ENCODE measurements at places on chromosomes 6 and 20. TPM values are rescaled to one million over a fixed set of nuclear protein-coding genes. Genes with fewer than 3 reads are reported as not detected.

Gene HAO1
- not detected for total RNA-seq

Gene SPATA25
- total RNA-seq: 1.4 TPM

Gene L3MBTL1
- total RNA-seq: 5.6 TPM

Gene MCHR2
- not detected for total RNA-seq

Gene CD109
- total RNA-seq: 5.0 TPM

Gene BTN2A1
- total RNA-seq: 23.6 TPM

Gene TUBE1
- 16.5 TPM for total RNA-seq

Gene COL19A1
- total RNA-seq: not detected

Gene DUSP15
- not detected for total RNA-seq

Gene RNF217
- 0.52 TPM for total RNA-seq

Gene C6orf52
- 2.3 TPM for total RNA-seq

Gene SLC22A7
- not detected for total RNA-seq

Gene NTSR1
- 0.13 TPM for total RNA-seq

GRCh38 chr6:161226009-161226964, 47.6 kb downstream of the AGPAT4 start:
- peak overlapping the region; percentile 91 for H3K27ac ChIP-seq
- DNase-seq: peak; percentile 45
- H3K4me1 ChIP-seq: peaks cover 47% of the 10 kb centered on the region
- no peaks in the 10 kb centered on the region for H3K27me3 ChIP-seq

- no peaks in the 10 kb centered on the region for H3K36me3 ChIP-seq
- H3K4me1 ChIP-seq: no peaks in the 10 kb centered on the region
- H3K27me3 ChIP-seq: no peaks in the 10 kb centered on the region
- no peak overlapping the region for H3K4me3 ChIP-seq
These were observed 966.6 kb upstream of the SLC35B3 start for GRCh38 chr6:9401960-9402359.

DNA sequence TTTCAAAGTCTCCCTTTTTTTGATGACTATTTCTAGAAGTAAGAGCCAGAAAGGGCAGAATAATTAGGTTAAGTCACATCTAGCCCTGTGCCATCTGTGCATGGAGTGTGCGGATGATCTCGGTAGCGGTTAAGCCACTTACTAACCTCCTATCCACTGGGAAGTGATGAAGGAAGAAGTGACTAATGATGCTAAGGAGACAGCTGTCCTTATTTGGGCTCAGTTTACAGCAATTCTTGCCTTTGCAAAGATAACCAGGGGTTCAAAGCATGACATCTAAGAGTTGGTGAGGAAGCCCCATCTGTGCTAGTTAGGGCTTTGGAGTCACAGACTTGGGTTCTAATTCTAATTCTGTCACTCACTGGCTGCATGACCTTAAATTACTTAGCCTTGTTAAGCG, 62.4 kb upstream of the RREB1 start:
- no peak for DNase-seq
- no peaks in the 10 kb centered on the region for H3K36me3 ChIP-seq
- H3K27me3 ChIP-seq: peaks cover 15% of the 10 kb centered on the region
- H3K4me1 ChIP-seq: peaks cover 21% of the 10 kb centered on the region

DNA sequence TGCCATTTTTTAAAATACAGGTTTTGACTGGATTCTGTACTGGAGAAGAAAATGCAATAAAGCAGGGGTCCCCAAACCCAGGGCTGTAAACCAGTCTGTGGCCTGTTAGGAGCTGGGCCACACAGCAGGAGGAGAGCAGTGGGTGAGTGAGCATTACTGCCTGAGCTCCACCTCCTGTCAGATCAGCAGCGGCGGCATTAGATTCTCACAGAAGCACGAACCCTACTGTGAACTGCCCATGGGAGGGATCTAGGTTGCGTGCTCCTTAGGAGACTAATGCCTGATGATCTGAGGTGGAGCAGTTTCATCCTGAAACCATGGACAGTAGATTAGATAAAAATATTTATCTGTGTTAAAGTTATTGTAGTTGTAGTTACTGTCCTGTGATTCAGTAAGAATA, 21.1 kb upstream of the FBXO9 start:
- peaks cover 11% of the 10 kb centered on the region for H3K36me3 ChIP-seq
- H3K4me3 ChIP-seq: no peak overlapping the region
- no peaks in the 10 kb centered on the region for H3K27me3 ChIP-seq
- DNase-seq: no peak
- H3K4me1 ChIP-seq: peaks cover 16% of the 10 kb centered on the region
- no peak overlapping the region for H3K27ac ChIP-seq

DNA sequence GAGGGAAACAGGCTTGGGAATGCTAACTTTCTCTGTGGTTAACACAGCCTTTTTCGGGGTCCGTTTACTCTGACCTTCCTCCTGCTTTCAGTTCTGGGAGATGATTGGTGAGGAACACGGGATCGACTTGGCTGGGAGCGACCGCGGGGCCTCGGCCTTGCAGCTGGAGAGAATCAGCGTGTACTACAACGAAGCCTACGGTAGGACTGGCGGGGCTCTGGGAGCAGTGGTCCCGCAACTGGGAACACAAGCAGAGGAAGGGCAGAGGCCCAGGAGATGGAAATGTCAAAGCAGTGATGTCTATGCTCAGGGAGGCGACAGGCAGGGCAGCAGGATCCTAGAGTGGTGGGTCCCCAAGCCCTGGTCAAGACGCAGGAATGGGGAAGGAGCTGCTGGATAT, 3.5 kb downstream of the TUBB1 start:
- no peak overlapping the region for H3K4me3 ChIP-seq
- no peak for DNase-seq
- peaks cover 48% of the 10 kb centered on the region for H3K36me3 ChIP-seq
- H3K4me1 ChIP-seq: peaks cover 16% of the 10 kb centered on the region

DNA sequence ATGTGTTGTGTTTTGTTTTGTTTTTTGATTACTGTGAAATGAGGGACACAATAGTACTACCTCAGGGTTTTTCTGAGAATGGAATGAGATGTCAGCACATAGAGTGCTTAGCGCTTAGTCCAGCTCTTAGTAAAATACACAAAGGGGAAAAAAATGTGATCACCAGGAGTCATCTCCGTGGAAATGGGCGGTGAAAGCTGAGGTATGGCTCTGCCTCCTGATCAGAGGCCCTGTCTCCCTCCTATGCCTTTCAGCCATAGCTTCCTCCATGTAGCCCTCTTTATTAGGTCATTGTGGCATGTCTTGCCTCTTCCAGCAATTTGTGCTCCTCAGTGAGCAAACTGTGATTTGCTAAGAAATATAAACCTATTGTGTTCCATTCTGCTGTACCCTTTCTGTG, 13.0 kb downstream of the PSMF1 start:
- DNase-seq: no peak
- H3K27me3 ChIP-seq: no peaks in the 10 kb centered on the region
- no peak overlapping the region for H3K4me3 ChIP-seq
- H3K4me1 ChIP-seq: peaks cover 23% of the 10 kb centered on the region
- H3K36me3 ChIP-seq: peaks cover 88% of the 10 kb centered on the region

- no peaks in the 10 kb centered on the region for H3K36me3 ChIP-seq
- DNase-seq: no peak
- H3K27ac ChIP-seq: no peak overlapping the region
- H3K27me3 ChIP-seq: no peaks in the 10 kb centered on the region
- H3K4me1 ChIP-seq: no peaks in the 10 kb centered on the region
- no peak overlapping the region for H3K4me3 ChIP-seq
These were observed 204.9 kb upstream of the ID4 start for GRCh38 chr6:19632230-19632629.

- H3K36me3 ChIP-seq: no peaks in the 10 kb centered on the region
- no peaks in the 10 kb centered on the region for H3K4me1 ChIP-seq
- H3K27ac ChIP-seq: no peak overlapping the region
These were observed 65.5 kb downstream of the PTPRT start for GRCh38 chr20:43124241-43124640.

DNA sequence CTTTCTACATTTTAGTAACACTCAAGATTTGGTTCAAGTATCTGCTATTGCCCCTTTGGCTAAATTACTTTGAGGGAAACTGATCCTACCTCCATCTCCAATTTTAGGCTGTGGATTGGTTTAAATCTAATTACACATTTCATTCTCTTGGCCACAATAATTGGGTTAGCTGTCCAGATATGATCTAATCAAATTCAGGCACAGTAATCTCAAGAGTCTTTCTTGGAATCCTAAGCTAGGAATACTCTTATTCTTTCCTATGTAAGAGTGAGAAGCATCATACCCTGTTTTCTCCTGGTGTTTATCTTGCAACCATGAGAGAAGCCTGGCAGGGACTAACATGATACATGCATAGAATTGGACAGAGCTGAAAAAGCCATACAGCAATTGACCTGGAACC, 300.4 kb upstream of the MARCKS start:
- H3K4me3 ChIP-seq: no peak overlapping the region
- no peak overlapping the region for H3K27ac ChIP-seq
- no peaks in the 10 kb centered on the region for H3K36me3 ChIP-seq
- no peak for DNase-seq

DNA sequence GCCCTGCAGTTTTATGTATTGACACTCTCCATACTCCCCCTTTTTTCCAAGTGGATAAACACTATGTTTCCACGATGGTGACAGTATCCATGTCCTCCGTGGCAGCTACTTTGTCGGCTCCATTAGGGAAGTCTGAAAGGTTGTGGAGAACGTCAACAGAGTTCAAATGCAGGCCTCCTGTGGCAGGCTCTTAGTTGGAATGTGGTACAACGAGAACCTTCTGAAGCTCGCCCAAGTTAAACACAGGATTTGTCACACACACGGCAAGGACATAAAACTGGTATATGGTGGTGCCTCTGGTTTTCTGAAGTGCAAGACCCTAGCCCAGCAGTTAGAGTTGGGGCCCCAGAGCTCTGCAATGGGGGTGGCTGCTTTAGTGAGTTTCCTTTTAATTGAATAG, 187.0 kb upstream of the TAB2 start:
- H3K36me3 ChIP-seq: peaks cover 45% of the 10 kb centered on the region
- H3K27me3 ChIP-seq: no peaks in the 10 kb centered on the region
- H3K27ac ChIP-seq: peak overlapping the region; percentile 64
- H3K4me3 ChIP-seq: no peak overlapping the region

DNA sequence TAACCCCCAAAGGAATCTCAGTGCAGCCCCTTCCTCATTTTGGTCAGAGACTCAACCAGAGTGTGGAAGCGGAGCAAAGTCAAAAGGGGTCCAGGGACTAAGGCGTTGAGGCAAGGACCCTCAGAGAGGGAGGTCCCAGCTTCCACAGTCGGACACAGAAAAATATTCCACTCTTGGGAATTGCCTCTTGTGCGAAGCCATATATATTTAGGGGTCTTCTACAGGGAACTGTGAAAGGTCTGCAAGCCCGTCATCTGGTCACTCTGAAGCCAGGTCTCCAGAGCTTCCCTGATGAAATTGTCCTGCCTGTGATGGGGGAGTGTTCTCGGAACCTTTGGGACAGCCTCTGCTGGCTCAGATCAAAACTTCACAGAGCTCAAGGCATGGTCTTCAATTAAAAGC, 160.8 kb downstream of the TBXT start:
- no peaks in the 10 kb centered on the region for H3K4me1 ChIP-seq
- peaks cover 60% of the 10 kb centered on the region for H3K27me3 ChIP-seq
- H3K4me3 ChIP-seq: no peak overlapping the region
- H3K27ac ChIP-seq: no peak overlapping the region

DNA sequence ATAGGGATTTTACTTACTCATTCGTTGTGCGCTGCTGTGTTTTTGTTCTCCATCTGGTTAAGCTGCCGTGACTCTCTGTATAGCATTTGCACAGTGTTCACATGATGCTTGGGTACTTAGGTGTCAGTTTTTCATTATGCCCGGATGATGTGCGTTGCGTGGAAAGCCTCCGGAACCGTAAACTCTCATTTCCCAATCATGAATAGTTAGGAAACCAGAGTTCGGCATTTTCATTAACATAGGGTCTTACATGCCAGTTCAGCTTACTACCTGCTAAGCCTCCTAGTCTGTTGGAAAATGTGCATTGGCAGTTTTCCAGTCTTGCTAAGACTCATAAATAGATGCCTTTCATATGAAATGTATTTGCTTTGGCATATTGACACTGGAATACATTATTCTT, 483.4 kb upstream of the FLRT3 start:
- H3K27ac ChIP-seq: no peak overlapping the region
- no peaks in the 10 kb centered on the region for H3K4me1 ChIP-seq
- DNase-seq: no peak

GRCh38 chr6:11139051-11139960, 27.8 kb upstream of the ERVFRD-1 start:
- H3K4me1 ChIP-seq: no peaks in the 10 kb centered on the region
- no peak overlapping the region for H3K27ac ChIP-seq
- H3K4me3 ChIP-seq: no peak overlapping the region
- no peaks in the 10 kb centered on the region for H3K27me3 ChIP-seq
- no peak for DNase-seq

DNA sequence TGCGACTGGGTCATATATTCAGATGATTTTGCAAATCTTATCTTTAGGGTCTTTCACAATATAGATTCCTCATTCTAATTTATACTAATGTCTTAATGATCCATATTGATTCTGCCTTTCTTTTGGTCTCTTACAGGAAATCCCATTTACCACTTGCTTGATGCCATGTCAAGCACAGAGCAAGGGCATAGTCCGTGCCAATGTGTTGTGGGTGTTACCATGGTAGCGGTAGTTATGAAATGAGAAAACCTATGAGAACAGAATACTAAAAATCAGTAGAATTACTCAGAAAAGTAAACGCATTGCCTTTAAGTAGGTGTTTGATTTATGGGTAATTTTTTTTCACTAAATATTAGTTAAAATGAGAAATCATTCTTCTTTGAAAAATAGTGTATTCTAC, 153.9 kb upstream of the RAB32 start:
- no peaks in the 10 kb centered on the region for H3K36me3 ChIP-seq
- no peak overlapping the region for H3K4me3 ChIP-seq
- no peaks in the 10 kb centered on the region for H3K27me3 ChIP-seq
- no peak for DNase-seq
- no peaks in the 10 kb centered on the region for H3K4me1 ChIP-seq

DNA sequence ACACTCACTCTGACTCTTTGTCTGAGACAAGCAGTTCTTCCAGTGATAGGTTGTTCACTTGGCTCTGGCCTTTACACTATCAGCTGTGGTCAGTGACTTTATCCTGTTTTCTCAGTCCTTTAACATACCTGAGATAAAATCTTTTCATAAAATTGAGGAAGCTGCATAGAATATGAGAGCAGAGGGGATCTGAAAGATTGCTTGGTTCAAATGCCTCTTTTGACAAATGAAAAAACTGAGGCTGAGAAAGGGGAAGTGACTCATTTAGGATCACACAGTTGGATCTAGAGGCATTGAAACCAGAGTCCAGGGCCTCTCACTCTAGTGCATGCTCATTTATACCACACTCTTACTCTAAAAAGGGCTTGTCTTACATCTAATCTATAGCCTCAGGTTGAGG, 277.0 kb upstream of the TBX18 start:
- DNase-seq: no peak
- H3K36me3 ChIP-seq: no peaks in the 10 kb centered on the region
- H3K27me3 ChIP-seq: no peaks in the 10 kb centered on the region
- H3K4me3 ChIP-seq: no peak overlapping the region
- H3K4me1 ChIP-seq: no peaks in the 10 kb centered on the region

- no peak overlapping the region for H3K27ac ChIP-seq
- H3K27me3 ChIP-seq: peaks cover 46% of the 10 kb centered on the region
- peaks cover 8% of the 10 kb centered on the region for H3K4me1 ChIP-seq
- no peak for DNase-seq
- H3K36me3 ChIP-seq: no peaks in the 10 kb centered on the region
- no peak overlapping the region for H3K4me3 ChIP-seq
These were observed 7.5 kb upstream of the TMEM242 start for GRCh38 chr6:157330831-157331230.

All from activated CD8-positive, alpha-beta T cell treated with anti-CD3 and anti-CD28 coated beads, Interleukin-2, amount 10 ng/mL, durations not matched to agents 7 days and 5 days (primary cell).